ENCODE measurements at places on chromosomes 1 and 21. TPM values are rescaled to one million over a fixed set of nuclear protein-coding genes. Genes with fewer than 3 reads are reported as not detected.

Gene TRABD2B
- 0.03 TPM for polyA plus RNA-seq

- DNase-seq = no peak
Measured at GRCh38 chr1:243549791-243550190, 293.9 kb downstream of the SDCCAG8 start.

Gene C1QTNF12
- not detected for polyA plus RNA-seq

GRCh38 chr1:185268352-185268751 lies 48.7 kb downstream of the IVNS1ABP start:
- DNase-seq = no peak

Gene LRRN2
- not detected for polyA plus RNA-seq

GRCh38 chr1:238153939-238154338 lies 263.2 kb upstream of the ZP4 start:
- no peak for DNase-seq

DNA sequence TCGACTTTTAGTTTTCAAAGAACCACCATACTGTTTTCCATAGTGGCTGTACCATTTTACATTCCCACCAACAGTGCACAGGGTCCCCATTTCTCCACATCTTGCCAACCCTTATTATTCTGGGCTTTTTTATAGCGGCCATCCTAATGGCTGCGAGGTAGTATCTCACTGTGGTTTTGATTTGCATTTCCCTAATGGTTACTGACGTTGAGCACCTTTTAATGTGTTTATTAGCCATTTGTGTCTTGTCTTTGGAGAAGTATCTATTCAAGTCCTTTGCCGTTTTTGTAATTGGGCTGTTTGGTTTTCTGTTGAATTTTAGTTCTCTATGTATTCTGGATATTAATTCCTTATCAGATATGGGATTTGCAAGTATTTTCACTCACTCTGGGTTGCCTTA lies 22.3 kb upstream of the KCNAB2 start:
- no peak for DNase-seq

DNA sequence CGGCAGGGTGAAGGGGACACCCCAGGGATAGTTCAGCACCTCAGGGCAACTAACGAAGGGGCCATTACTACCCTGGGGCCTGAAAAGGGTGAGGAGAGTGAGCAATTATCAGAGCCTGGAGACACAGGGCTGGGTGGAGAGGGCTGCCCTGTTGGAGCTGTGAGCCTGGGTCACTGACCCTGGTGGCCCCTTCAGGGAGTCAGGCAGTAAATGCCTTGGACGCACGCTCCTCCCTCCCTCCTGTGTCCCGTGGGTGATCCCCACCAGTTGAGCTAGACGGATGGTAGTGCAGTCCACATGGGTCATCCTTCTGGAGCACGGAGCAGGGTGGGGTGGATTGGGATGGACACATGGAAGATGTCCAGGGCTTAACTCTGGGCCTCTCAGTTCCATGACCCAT lies 305.3 kb downstream of the PTPRU start:
- no peak for DNase-seq

DNA sequence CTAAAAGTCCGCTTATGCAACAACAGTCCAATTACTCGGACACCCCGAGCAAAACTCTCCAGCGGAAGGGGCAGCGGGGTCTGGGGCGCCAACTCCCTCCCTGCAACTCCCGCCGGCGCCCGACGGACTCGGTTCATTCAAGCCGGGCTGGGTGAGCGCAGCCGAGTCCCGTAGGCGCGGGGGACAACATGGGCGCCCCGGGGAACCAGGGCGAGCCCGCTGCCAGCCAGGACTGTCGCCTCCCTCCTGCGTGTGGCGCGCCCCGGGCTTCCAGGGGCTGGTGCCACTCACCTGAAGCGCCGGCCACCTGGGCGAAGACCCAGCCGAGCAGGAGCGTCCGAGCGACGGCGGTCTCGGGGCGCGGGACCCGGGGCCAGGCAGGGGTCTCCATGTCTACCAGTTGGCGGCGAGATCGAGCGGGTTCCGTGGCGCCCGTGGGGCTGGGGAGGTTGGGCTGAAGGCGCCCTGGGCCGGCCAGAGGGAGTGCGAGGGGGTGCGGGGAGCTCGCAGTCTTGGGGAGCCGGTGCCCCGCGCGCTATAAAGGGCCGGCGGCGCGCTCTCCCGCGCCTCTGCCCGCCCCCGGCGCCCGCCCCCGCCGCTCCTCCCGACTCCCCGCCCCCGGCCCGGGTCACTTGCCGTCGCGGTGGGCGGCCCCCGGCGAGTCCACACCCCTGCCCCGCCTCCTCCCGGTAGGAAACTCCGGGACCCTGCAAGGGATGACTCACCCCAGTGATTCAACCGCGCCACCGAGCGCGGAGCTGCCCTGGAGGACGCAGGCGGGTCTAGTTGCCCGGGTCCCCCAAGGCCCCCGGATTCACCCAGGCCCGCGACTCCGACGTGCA lies at the start of gene F3:
F3 (minus strand) TSS at position 514 of the 842 bp plus-strand sequence; CDS start at position 391, 123 bp downstream.
- DNase-seq = peak; percentile 92

Gene MYBPH
- not detected for polyA plus RNA-seq

Gene ZMYND12
- polyA plus RNA-seq = 0.45 TPM

Gene FNDC5
- 0.59 TPM for polyA plus RNA-seq

- DNase-seq = peak; percentile 65
Measured at GRCh38 chr1:32201011-32201855, 838 bp downstream of the CCDC28B start.

DNA sequence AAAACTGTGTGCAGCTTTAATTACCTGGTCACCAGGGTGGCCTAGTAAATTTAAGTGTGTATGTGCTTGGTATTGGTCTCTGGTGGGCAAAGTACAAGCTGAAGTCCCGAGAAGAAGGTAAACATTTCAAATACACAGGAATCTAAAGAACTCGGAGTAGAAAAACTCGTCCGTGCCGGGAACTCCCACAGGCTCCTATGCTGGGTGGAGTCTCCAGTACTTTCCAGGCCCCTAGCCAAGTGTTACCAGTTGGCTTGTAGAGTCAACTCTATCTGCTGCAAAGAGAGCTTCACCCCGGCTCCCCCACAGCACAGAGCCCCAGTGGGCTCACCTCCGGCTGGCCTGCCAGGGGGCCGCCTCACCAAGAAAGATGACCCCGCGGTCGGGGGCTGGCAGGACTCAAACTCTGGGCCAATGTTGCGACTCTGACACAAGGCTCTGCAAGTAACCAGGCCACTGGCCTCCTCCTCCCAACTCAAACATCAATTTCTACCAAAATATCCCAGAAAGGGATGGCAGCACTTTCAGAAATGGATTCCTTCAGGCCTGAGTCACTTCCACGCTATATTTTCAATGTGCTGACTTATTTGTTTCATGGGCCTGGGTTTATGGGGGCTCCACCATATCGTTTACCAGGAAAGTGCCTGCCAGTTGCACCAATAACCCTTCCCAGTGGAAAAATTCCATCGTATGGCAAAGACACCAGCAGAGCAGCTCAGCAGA lies 73.9 kb downstream of the SLC66A1 start:
- no peak for DNase-seq

GRCh38 chr1:66247415-66248208 lies 286.3 kb upstream of the SGIP1 start:
- no peak for DNase-seq

DNA sequence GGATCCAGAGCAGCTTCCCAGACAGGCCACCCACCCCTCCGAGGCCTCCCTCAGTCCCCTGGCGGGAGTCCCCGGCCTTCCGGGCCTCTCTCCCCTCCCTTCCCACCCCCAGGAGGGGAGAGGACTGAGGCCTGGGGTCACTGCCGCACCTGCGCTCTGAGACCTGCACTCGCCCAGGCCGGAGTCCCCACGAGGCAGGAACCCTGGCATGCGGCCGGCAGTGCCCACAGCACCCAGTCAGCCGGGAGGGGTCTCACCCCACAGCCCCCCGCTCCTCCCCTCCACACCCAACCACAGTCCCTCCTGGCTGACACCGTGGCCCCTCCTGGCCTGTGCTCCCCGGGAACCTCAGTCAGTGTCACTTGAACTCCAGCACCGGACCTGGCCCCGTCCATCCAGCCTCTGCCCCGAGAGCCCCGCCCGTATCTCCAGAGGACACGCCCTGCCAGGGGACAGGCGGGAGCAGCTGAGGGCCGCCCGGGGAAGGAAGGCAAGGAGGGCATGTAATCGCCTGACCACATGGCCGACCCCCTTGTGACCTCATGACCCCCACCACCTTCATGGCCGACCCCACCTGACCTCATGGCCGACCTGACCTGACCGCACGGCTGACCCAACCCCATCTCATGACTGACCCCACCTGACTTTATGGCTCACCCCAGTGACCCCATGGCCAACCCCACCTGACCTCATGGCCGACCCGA lies 28.7 kb upstream of the TTLL10 start:
- no peak for DNase-seq

DNA sequence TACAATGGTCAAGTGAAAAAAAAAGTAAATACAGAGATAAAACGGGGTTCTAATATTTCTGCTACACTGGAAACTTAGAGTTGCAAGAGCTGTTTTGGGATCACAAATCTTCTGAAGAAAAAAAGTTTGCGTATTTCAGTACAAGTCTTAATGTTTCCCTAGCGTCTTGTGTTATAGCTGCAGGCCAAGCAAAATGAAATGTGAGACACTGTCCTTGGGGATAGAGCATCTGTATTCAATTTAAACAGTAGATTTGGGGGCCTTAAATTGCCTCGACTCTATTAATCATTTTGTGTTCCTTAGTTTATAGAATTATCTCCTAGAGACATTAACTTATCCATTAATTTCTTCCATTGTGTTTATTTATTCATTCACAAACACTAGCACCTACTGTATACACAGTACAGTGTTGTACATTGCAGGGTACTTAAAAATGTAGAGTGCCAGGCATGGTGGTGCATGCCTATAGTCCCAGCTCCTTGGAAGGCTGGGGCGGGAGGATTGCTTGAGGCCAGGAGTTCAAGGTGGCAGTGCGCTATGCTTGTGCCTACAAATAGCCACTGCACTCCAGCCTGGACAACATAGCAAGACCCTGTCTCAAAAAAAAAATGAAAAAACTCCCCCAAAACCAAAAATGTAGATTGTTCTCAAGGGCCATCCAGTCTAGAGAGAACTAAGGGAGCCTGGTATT lies 7.9 kb downstream of the DISC1 start:
- no peak for DNase-seq

GRCh38 chr1:89786628-89787214 lies 34.1 kb upstream of the LRRC8D start:
- DNase-seq = no peak

Gene C1orf35
- 42.9 TPM for polyA plus RNA-seq

- no peak for DNase-seq
Measured at GRCh38 chr21:18917622-18918021, 514.0 kb upstream of the TMPRSS15 start.

DNA sequence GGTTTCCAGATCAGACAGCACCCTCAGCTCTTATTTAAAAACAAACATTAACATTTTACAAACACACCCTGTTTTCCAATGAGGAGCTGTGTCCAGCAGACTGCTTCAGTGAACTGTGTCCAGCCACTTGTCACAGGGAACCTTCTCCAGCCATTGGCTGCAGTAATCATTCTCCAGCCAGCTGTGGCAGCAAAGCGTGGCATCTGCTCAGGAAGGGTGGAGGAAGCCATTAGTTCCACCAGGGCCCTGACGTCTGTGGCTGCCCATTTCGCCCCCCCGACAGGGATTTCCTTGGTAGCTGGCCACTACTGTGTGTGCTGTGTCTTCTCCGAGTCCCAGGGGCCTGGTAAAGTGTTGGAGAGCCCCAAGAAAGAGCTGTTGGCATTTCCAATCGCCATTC lies 62.9 kb upstream of the SELENON start:
- DNase-seq = no peak

DNA sequence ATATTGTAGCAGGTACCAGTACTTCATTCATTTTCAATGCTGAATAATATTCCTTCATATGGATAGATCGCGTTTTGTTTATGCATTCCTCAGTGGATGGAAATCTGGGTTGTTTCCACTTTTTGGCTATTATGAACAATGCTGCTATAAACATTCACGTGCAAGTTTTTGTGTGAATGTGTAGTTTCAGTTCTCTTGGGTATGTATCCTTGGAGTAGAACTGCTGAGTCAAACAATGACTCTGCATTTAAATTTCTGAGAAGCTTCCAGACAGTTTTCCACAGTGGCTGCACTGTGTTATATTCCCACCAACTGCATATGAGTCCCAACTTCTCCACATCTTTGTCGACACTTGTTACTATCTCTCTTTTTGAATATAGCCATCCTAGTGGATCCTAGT lies 138.0 kb upstream of the KLHDC7A start:
- DNase-seq = no peak

DNA sequence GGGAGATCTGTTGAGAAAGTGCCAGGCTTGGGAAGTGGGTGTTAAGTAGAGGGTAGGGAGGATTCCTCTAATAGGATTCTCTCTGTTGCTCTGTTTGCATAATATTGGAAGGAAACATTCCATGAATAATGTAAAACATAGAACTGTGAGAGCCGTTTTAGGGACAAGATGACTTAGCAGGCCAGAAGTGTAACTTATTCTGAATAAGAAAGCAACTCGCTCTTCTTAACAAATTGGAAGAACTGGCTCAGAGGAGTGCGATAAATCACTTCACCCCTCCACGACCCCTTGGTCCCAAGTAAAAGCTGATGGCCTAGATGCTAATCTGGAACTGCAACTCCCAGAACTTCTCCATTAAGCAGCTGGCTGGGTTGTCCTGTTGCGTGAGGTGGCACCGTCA lies 19.1 kb downstream of the SIM2 start:
- DNase-seq = no peak

DNA sequence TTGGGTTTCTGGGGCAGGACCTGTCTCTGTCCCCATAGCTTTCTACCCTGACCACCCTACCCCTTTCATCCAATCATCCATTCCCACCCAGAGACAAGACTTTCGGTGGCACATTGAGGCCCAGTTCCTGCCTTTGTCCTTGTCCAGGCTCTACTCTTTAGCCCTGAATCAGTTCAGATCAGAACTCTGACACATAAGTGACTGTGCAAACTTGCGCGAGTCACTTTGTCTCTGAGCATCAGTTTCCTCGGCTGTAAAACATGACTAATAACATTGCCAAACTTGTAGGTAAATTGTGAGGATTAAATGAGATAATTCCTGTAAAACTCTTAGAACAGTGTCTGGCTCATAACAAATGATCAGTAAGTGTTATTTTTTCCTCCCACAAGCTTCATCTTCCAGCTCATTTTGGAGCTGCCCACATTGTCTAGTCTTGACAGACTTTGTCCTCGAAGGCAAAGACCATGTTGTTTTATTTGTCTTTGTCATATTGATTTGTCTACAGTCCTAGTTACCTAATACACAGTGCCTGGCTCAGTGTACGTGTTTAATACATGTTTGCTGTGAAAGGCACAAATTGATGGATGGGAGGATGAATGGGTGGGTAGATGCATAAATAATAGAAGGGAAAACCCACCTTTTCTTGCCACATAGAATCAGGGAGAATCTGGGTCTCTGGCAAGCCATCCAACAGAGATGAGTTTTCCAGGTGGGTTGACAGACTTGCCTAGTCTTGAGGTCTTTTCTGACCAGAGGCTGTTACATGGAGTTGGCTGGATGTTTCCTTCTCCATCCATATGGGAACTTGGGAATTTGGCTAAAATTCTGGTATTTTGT lies 262.9 kb downstream of the OMA1 start:
- DNase-seq = no peak

- DNase-seq = no peak
Measured at GRCh38 chr1:77514921-77515776, 167.3 kb downstream of the ZZZ3 start.

- DNase-seq = no peak
Measured at GRCh38 chr1:81797701-81798100, 3.0 kb upstream of the ADGRL2 start.

- no peak for DNase-seq
Measured at GRCh38 chr1:86387916-86388627, 8.1 kb downstream of the ODF2L start.

- no peak for DNase-seq
Measured at GRCh38 chr1:23444104-23444533, 19.6 kb upstream of the TCEA3 start.

All from SK-N-SH (cell line).